ENCODE measurements at places on chromosomes 4 and X.
A peak's percentile ranks its signal among the peaks of the same experiment; 100 is the strongest.

- DNase-seq: peak; percentile 73
Measured at GRCh38 chr4:38601244-38601915, 62.6 kb upstream of the KLF3 start.

DNA sequence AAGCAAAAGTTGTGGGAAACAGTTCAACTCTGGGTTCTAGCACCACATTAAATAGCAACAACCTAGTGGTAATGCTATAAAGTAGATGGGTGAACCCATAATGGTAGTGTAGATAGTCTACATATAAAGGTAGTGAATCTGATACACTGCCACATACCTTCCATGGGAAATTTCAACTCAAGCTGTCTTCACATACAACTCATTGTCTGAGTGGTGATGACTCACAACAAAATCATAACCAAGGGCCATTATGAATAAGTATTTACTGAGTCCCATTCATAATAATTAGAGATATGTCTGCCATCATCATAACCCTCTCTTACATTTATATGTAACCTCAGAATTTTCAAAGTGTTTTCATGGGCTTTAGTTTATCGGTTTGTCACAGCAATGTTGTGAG, 34.8 kb downstream of the EGF start:
- no peak for DNase-seq

- peak; percentile 2 for DNase-seq
Measured at GRCh38 chr4:95528388-95528948, 20.3 kb downstream of the UNC5C start.

DNA sequence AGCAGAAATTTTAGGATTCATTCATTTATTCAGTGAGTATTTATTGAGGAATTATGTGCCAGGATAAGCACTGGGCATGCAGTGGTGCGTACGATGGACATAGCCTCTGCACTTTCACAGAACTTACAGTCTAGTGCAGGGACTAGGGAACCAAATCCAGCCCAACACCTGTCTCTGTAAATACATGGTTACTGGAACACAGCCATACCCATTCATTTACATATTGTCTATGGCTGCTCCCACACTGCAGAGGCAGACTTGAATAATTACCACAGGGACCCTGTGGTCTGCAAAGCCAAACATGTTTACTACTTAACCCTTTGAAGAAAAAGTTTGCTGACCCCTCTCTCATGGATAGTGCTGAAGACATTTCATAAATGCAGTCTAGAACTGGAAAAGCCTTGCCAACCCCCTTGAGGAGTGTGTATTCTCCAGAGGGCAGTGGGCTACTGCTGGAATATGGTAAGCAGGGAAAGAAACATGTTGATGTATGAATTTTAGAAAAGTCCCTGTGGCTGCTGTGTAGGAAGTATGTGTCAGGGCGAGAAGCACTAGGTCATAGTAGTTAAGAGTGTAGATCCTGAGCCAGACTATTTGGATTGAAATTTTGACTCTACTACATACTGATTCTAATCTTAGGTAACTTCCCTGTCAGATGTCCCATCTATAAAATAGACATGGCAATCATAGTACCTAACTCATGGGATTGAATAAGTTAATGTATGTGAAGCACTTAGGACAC, 75.5 kb downstream of the GALNT7 start:
- DNase-seq: no peak

DNA sequence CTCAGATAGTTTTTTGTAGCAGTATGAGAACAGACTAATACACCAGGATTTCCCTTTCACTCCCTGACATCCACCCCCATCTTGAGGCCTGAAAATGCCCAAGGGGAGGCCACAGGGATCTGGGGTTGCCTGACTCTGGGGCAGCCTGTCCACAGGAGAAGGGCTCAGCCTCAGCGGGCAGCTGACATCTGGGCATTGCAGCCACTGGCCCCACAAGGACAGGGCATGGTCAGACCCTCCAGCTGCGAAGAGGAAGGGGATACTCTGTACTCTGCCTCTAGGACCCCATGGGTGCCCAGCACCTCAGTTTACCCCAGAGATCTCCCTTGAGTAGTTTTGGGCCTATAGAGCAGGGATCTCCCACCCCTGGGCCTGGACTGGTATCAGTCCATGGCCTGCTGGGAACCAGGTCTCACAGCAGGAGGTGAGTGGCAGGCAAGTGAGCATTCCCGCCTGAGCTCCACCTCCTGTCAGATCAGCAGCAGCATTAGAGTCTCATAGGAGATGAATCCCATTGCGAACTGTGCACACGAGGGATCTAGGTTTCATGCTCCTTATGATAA, 138.9 kb downstream of the HMX1 start:
- DNase-seq: no peak

- no peak for DNase-seq
Measured at GRCh38 chr4:4872314-4872903, 12.9 kb downstream of the MSX1 start.

DNA sequence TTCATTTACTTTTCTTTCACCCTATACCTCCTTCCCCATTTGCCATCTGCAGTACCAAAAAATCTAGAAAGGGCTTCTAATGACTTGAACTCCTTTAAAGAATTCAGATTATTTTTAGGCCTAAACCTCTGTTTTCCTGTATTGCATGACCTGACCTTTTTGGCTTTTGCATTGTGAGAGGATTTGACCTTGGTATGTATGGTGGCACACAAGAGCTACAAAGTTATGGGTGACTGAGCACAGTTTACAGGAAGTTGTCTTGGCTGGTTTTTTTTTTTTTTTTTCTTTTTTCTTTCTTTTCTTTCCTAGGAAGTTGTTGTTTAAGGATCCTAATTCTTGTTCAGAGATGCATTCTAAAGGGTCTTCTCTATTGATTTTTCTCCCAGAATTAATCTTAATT, 32.0 kb upstream of the MTMR8 start:
- no peak for DNase-seq

DNA sequence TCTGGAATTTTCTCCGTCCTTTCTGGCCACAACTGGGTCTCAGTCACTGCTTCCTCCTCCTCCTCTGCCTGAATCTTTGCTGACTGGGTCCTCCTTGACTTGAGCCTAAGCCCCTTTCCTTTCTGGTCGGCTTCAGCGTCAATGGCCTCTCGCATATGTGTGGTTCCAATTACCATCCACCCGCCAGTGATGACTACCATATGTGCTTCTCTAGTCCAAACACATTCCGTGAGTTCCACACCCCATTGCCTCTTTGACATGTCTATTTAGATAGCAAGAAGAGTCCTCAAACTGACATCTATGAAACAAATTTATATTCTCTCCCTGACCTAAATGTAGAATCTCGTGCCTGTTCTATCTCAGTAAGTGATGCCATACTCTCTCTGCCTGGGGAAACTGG, 19.8 kb downstream of the MXRA5 start:
- DNase-seq: no peak

DNA sequence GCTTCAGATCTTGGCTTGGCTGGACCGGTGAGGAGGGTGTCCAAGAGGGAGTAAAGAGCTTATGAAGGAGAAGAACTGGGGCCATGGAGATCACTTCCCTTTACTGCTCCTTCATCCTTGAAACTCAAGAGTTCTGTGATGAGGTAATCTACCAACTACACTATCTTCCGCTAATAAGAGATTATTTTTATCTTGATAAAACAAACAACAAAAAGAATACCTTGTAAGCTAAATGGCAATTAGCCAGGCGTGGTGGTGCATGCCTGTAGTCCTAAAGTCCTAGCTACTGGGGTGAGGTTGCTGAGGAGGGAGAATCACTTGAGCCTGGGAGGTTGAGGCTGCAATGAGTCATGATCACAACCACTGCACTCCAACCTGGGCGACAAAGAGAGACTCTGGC, 47.4 kb downstream of the HAUS3 start:
- DNase-seq: no peak

DNA sequence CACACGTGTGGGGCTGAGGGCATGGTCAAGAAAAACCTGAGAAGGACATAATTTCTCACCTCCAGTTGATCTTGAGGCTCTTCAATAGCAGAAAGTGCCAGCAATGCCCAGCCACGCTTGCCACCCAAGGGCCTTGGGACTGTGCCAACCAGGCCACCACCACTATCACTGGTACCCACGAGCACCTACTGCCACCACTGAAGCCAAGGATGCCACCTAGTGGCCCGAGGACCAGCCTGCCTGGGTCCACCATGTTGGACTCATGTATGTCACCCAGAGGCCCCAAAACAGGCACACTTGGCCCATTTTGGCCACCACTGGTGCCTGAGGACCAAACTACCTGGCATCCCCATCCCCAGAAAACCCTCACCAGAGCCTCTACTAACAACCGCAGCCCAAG, 191.8 kb downstream of the ADAM29 start:
- no peak for DNase-seq

DNA sequence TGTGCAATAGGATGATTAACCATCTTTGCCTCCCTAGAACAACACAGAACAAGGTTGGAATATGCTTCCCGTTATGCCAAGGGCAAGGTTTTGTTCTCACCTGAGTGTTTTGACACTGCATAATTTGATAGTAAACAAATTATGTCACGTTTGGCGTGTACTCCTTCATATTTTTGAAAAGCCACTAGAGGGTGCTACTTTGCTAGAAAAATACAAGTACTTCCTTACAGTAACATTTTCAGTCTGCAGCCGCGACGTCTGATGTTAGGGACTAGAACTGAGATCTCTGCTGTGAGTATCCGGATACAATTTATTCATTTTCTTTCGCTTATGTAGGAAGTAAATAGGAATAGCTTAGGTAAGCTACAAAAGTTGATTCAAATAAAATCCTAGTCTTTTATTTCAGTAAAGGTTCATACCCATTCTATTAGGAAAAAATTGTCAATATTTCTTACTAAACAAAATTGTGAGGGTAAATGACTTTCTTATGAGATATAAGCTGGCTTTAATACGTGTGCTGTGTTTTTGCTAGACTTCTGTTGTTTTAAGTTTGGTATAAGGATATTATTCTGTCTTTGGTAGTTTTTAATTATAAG, 181.1 kb upstream of the WDFY3 start:
- peak; percentile 22 for DNase-seq

- DNase-seq: no peak
Measured at GRCh38 chr4:185734214-185734613, 77.8 kb downstream of the SORBS2 start.

DNA sequence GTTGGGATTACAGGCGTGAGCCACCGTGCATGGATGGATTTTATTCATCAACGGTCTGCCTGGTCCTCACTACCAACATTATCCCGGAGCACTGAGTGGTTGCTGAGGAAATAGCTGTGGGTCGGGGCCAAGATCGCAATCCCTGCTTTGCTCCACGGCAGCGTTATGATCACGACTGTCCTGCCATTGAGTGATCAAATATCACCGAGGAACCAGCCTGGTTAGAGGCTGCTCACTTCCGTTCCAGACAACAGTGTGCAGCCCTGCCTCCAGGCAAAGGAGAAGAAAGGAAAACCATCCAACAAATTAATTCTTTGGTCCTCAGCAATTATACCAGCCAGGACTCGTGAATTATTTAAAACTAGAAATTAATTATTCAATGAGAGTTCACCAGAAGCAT, 70.6 kb upstream of the TBL1X start:
- DNase-seq: no peak

DNA sequence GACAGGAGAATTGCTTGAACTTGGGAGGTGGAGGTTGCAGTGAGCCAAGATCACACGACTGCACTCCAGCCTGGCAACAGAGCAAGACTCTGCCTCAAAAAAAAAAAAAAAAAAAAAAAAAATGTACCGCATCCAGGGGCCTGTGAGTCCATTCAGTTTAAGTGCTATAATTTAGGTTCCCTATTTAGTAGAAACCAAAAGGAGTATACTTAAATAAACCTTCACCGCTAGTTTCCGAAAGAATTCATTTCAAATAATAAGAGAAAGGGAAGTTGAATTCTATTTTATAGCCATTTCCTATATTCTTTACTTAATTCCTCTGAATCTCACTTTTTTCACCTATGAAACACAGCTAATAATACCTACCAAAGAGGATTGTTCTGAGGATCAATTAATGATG, 20.8 kb upstream of the LRBA start:
- DNase-seq: no peak

DNA sequence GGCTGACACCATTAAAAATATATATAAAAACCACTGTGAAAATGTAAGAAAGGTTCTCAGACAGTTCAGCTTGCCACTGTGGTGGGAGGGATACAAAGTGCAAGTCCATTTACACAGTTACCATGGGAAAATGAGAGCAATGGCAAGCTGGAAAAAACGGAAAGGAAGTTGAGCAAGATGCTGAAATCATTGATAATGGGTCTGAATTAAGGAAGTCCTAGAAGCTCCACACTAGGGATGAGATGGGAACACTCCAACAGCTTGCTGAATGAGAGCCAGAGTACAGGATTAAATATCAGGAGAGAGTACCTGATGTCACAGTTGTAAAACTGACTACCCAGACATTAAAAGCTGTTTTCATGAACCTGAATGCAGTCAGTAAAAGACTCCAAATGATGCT, 218.6 kb downstream of the PRDM5 start:
- DNase-seq: no peak

GRCh38 chr4:122845066-122845465, 18.4 kb downstream of the FGF2 start:
- DNase-seq: no peak

- DNase-seq: no peak
Measured at GRCh38 chrX:109857584-109858228, 124.6 kb upstream of the ACSL4 start.

DNA sequence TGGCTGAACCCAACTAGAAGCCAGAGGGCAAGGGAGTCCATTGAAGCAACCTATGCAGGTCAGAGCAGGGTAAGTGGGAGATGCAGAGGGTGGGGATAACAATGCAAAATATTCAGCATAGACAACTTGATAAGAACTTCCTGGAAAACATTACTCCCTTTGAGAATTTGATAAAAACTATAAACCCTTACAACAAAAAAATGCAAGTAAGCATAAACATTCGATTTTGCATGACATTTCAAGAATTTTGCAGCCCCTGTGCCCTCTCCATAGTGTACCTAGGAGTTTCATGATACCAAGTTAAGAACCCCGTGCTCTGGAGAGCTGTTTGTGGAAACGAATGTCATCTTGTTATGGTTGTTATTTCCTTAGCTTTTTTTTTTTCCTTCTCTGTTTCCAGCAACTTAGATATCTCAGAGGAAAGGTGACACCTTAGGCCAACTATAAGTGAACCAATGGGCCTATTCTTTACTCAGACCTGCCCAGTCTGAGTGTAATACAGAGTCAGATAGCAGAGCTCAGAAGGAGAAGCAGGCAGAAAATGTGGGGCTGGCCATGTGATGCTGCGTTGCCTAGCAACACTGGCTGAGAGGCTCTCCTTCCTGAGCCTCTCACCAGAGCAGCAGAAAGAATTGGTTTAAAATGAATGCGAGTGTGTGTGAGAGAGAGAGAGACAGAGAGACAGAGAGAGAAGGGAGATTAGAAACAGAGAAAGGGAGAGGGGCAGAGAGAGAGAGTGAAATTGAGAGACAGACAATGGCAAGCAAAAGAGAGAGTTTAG, 36.7 kb upstream of the GABRQ start:
- no peak for DNase-seq

DNA sequence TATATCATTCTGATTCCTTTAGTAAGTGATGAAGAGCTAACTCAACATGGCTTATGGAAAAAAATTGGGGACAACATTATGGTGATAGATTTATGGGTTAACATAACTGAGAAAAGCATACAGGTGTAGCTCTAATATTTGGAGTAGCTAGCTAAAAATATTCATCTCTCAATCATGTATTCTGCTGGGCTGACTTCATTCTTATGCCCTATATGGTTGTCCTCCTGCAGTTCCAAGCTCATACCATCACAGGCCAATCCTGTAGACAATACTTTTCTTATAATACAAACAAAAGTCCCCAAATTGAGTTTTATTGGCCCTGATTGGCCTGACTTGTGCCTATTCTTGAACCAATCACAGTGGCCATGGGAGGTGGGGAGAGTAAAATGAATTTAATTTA, 6.7 kb upstream of the FAM241A start:
- DNase-seq: no peak

- no peak for DNase-seq
Measured at GRCh38 chrX:19748896-19749680, 138.3 kb downstream of the SH3KBP1 start.

GRCh38 chrX:5458300-5458842, 770.3 kb downstream of the NLGN4X start:
- DNase-seq: peak; percentile 65
